ENCODE measurements at places on chromosomes 2 and 18.

DNA sequence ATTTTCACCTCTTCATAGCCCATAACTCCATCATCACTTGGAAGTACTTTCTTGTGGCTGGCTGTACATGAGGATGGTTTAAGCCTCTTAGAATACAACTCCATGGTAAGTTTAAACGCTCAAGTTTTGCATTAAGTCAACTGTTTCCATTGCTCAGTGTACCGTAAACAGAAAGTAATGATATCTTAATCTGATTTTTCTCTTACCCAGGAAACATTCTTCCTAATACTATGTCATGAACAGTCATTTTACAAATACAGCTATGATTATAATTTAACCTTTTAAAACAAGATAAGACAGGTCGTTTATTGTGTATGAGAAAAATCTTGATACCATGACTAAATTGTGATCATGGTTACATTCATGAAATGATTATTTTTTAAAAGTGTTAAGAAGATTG lies 11.6 kb upstream of the DYNC2LI1 start:
- no peak for DNase-seq

DNA sequence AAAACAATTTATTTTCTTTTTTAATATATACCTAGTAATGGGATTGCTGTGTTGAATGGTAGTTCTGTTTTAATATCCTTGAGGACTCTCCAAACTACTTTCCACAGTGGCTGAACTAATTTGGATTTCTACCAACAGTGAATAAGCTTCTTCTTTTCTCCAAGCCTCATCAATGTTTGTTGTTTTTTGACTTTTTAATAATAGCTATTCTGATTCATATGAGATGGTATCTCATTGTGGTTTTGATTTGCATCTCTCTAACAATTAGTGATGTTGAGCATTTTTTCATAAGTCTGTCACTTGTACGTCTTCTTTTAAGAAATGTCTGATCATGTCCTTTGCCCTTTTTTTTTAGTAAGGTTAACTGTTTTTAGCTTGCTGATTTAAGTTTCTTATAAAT lies 863.3 kb downstream of the CNTNAP5 start:
- DNase-seq: no peak

- DNase-seq: no peak
These were observed 189.5 kb downstream of the TFCP2L1 start for GRCh38 chr2:121095257-121096080.

- DNase-seq: peak; percentile 46
These were observed 3.9 kb upstream of the DSEL start for GRCh38 chr18:67520351-67520921.

DNA sequence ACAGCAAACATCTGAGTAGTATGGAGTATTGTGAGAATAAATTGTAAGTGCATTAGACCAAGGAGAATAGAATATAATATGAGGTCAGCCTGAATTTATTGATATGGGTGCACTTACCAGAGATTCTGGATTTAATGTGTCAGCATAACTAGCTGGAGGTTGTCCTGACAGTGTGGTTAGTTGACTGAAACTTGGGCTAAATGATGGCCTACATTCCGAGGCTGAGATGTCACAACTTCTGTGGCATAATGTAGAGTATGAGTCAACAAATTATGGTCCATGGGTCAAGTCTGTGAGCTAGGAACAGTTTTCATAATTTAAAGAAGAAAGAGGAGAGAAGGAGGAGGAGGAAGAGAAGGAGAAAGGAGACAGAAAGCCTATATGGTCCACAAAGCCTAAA lies 127.6 kb downstream of the QPCT start:
- DNase-seq: no peak

GRCh38 chr2:146776596-146776995 lies 1068.2 kb upstream of the ACVR2A start:
- no peak for DNase-seq

DNA sequence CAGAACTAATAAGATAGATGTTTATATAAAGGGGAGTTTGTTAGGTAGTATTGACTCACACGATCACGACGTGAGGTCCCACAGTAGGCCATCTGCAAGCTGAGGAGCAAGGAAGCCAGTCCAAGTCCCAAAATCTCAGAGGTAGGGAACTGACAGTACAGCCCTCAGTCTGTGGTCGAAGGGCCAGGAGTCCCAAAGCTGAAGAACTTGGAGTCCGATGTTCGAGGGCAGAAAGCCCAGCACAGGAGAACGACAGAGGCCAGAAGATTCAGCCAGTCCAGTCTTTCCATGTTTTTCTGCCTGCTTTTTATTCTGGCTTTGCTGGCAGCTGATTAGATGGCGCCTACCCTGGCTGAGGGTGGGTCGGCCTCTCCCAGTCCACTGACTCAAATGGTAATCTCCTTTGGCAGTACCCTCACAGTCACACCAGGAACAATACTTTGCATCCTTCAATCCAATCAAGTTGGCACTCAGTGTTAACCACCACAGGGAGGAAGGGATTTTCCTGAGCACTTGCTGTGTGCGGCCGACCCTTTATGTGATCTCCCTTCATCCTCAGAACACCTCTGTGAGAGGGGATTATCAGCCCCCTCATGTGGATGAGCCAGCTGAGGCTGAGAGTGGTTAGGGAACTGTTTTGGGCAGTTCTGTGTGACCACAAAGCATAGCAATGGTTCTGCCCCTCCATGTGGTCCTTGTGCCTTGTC lies 78.3 kb downstream of the RNF144A start:
- no peak for DNase-seq

DNA sequence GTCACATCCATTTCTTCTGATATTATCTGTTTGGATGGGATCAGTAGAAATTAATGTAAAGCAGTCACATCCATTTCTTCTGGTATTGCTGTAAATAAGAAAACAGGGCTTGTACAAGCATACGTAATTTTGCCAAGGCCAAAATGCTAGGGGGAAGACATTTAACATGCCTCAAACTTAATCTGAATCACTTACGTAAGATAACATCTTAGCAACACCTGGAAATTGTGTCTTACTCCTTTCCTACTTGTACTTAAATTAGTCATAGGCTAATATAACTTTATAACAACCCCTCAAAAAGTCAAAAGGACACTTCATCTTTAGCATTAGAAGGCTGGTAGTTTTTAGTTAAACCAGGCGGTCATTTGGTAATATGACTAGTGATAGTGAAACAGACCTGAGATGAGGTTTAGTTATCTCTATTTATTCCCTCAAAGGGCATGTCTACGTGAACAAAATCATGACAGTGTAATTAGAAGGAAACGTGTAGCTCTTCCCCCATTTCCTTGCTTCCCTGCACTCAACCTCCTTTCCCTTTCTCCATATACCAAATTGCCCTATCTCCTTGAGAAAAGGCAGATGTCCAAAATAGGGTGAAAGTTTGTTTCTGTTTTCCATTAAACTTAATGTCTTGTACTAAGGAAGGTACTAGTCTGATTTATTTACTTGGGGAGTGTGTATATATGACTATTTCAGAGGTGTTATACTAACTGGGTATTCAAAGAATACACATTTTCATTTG lies 99.3 kb upstream of the FZD5 start:
- no peak for DNase-seq

GRCh38 chr2:60529136-60529784 lies 24.2 kb downstream of the BCL11A start:
- no peak for DNase-seq

- DNase-seq: no peak
These were observed 71.2 kb downstream of the TGFA start for GRCh38 chr2:70482401-70482800.

DNA sequence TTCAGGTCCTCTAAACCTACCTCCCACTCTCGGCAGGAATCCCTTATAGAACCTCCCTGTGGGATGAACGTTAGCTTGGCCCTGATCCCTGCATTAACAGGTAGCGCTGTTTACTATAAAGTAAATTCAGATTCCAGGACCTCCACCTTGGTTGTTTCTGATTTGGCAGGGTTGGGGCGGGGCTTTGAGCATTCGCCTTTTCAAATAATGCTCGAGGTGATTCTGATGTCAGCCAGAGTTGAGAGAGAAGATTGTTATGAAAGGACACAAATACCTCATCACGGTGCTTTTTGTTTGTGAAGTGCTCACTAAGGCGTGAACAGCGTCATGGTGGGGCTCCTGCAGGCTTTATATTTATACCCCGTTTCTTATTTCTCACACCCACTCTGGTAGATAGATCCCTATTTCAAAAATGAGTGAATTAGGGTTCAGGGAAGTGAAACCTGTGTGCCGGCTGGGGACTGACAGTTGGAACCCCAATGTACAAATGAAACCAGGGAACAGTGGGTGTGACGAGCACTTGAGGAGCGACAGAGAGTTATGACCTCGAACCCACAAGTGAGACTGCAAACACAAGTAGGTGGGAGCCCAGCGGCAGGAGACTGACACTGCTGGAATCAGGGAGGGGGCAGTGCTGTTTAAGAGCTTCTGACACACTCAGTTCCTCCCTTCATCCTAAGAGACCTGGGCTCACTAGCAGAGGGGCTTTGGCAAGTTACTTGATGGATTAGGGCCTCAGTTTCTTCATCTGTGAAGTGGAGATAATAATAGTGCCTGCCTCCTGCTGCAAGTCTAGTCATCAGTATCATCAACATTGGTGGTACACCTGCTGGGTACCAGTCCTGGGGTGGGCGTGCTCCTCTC lies 14.2 kb upstream of the CXCR4 start:
- no peak for DNase-seq

- no peak for DNase-seq
These were observed 6.3 kb downstream of the HDHD2 start for GRCh38 chr18:47143899-47144485.

- no peak for DNase-seq
These were observed 7.2 kb upstream of the TSN start for GRCh38 chr2:121748202-121748601.

DNA sequence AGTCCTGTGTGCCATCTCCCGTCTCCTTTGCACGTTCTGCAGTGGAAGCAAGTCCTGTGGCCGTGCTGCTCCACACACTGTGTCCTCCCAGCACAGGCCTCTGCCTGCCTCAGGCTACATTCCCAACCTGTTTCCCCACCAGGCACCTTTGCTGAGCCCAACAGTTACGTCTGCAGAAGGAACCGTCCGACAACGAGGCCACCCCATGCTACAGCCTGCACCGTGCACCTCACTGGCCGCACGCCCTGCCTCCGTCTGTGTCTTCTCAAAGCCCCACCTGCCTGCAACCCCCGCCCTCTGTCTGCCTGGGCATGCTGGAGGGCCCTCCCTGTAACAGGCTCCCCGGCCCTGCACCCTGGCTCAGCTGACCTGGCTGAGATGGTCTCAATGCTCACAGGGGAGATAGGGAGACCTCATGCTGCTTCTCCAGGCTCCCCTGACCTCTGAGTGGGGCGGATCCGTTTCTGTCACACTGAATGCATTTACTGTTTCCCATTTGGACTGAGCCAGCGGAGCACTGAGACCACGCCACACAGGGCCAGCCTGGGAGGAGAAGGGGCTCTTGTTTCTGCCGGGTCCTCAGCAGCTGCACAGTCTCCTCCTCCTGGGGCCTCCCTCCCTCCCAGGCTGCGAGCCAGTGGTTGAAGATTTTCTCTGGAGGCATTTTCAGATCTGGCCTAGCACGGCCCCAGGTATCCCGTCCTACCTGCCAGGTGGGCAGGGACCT lies 109.1 kb upstream of the OTOS start:
- no peak for DNase-seq

- no peak for DNase-seq
These were observed 16.2 kb downstream of the IWS1 start for GRCh38 chr2:127510073-127510472.

DNA sequence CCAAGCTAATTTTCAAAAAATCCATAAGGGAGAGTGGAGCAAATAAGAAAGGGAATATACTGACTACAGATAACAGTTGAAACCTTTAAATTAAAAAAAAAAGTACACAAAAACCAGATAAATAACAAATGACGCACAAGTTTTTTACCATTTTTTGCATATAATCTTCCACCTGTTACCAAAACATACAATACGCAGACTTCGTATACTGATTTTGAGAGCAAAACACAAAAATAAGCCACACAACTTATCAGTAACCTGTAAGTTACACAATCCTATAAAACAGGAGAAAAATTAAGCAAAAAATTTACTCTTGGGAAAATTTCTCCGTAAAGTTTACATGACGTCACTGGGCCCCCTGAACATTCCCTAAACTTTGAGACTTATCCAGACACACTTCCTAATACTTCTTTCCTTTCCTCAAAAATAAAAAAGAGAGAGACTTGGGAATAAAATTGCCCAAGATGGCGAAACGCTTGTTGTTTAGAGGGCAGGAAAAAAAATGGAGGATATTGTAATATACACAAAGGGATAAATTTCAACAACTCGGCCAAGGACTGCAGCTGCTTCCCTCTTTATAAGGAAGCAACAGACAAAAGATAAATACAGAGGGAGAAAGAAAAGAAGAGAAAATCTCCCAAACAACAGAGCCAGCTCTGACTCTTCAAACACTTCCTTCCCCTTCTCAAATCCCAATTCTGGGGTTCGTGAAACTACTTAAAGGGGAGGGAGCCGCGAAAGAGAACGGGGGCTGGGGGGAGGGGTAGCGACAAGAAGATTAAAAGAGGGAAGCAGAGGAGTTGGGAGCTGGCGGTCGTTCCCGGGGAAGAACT lies 1.6 kb downstream of the BAZ2B start:
- no peak for DNase-seq

GRCh38 chr2:190596993-190597392 lies 51.9 kb upstream of the NAB1 start:
- no peak for DNase-seq

DNA sequence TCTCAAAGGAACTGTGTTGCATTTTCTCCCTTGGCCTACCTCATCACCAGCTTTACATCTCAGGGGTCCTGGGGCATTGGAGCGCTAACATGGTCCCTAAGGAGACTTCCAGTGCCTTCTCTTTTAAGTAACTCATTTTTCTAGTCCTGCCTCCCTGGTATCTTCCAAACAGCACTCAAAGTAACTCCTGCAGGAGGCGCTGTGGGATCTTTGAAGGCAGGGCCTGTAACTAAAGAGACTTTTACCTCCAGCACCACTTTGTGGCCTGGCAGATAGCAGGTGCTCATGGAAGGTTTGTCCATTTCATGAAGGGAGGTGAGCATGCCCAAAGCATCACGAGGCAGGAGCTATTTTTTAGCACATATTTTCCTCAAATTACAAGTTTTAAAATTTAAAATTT lies 411.0 kb upstream of the GYPC start:
- no peak for DNase-seq

Data from AG04449 (cell line).